Nucleus accumbens (tissue), 56 donors: ENCODE measurements at places on chromosomes 11 and 22.

GRCh38 chr11:63918507-63919191, 1.7 kb upstream of the RCOR2 start:
- no peak for DNase-seq

- no peak for DNase-seq
Observed at GRCh38 chr11:35412285-35412684, 7.1 kb downstream of the SLC1A2 start.

GRCh38 chr22:31099841-31100761, 7.3 kb downstream of the SELENOM start:
- DNase-seq = no peak

DNA sequence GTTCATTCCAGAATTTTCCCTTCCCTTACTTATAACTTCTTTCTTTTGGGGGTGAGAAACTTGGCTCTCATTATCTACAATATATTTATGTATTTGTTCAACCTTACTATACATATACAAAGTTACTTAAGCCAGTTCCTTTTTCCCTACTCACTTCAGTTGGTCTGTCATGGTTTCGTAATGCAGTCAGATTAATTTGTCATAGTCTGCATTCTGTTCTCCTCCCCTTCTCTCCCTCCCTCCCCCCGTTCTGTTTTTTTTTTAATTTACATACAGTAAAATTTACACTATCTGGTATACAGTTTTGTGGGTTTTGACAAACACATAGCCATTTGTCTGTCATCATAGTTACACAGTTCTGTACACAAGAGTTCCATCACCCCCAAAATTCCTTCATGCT, 71.8 kb upstream of the ADORA2A start:
- DNase-seq = no peak

DNA sequence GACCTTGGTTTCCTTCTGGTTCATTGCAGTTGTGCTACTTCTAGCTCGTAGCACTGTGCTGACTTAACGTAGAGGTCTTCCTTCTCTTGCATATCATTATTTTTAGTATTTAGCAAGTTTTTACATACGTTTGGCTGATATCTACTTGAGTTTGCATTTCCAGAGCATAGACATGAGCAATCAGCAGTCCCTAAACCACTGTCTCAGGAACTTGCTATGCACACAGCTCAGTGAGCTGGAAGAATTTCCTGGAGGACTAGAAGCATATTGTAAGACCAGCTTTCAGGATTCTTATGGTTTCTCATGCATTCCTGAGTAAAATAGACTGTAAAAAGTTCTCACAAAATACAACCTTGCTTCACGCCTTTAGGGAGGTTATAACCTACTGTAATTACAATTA, 226.7 kb upstream of the PDGFD start:
- no peak for DNase-seq

DNA sequence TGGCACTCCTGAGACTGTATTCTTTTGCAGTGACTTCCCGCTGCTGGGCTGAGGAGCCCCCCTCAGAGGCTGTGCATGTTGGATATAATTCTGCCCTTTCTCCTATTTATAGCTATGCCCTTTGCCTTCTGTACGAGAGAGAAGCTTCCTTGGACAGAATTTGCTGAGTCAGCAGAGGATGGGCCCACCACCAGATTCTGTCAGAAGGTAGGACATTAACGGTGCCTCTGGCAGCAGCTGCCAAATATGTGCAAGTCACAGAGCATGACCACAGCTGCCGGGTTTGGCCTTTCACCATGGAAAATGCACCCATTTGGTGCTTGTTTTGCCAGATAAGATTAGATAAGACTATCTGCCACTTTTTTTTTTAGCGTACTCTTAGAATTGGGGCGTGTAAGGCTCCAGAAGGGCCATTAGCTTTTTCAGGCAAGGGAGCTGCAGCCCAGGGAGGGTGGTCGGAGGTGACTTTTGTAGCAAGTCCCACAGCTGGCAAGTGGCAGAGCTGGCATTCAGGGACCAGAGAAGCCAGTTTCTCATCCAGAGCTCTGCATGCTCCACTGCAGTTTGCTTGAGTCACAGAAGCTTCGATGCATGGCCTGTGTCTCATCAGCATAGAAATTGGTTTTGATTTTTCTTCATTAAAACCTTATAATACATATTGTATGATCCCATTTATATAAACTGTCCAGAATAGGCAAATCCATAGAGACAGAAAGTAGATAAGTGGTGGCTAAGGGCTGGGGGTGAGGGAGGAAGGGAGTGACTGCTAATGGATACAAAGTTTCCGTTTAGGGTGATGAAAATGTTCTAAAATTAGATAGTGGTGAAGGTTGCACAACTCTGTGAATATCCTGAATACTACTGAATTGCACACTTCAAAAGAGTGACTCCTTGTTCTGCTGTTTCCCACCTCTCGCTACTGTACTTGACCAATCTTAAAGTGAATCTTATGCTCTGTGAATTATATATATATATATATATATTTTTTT, 15.8 kb downstream of the UPB1 start:
- no peak for DNase-seq

DNA sequence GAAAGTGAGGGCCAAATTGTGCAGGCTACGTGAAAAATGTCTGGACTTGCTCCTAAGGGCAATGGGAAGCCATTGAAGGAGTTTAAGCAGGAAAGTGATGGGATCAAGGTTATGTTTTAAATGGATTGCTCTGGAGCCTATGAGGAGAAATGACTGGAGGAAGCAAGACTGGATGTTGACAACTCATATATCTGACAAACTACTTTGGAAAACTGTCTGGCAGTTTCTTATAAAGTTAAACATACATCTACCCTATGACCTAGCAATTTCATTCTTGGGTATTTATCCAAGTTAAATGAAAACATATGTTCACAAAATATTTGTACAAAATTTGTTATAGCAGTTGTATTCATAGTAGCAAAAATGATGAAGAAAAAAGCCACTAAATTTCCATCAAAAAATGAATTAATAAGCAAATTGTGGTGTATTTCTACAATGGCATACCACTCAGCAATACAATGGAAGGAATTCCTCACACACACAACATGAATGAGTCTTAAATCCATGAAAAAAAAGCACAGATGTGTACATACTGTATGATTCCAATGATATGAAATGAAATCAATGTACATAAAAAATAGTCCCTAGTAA, 24.1 kb downstream of the FZD4 start:
- DNase-seq = no peak

DNA sequence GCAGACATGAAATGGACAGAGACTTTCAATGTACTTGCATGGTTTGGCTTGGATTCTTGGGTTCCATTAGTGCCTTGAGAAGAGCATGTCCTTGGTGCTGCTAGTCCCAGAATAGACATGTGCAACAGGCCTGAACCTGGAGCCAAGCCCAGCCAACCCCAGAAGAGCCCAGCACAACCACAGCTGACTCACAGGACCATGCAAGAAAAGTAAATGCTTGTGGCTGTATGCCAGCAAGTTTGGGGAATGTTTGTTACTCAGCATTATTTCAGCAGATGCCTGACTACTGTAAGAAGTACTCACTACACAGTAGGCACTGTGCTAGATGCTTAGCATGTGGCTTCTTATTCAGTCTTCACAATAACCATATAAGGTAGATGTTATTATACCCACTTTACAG, 39.2 kb upstream of the HMGXB4 start:
- no peak for DNase-seq

DNA sequence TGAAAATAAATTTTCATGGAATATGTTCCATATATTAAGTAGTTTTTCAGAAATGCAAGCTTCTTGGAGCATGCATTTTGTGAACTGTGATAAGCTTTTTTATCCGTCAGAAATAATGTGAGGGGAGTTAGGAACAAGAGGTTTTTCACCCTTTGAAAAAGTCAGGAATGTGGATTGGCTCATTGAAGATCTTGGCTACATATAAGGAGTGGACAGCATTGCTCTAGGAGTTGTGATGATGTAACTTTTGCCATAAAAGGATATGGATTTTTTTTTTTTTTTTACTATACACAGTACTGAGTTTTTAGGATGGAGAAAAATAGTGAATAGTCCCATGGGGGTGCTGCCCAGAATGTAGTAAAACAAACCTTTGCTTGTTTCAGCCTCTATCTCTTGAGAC, 180.2 kb downstream of the NAV2 start:
- no peak for DNase-seq

- no peak for DNase-seq
Observed at GRCh38 chr11:21588754-21589153, 604.1 kb upstream of the ANO5 start.

GRCh38 chr22:40270748-40271373, 75.4 kb upstream of the ADSL start:
- DNase-seq = no peak

GRCh38 chr11:13277768-13278608, at the start of gene BMAL1:
Gene BMAL1 (plus strand): TSS chr11:13277790. CDS start chr11:13354309, 76,519 bp downstream.
- DNase-seq = peak; percentile 39

- DNase-seq = no peak
Observed at GRCh38 chr11:19232910-19233503, 7.7 kb downstream of the E2F8 start.

GRCh38 chr11:95605271-95605940, 184.2 kb downstream of the FAM76B start:
- DNase-seq = no peak

GRCh38 chr11:38323961-38324761, 1726.1 kb upstream of the RAG2 start:
- no peak for DNase-seq

DNA sequence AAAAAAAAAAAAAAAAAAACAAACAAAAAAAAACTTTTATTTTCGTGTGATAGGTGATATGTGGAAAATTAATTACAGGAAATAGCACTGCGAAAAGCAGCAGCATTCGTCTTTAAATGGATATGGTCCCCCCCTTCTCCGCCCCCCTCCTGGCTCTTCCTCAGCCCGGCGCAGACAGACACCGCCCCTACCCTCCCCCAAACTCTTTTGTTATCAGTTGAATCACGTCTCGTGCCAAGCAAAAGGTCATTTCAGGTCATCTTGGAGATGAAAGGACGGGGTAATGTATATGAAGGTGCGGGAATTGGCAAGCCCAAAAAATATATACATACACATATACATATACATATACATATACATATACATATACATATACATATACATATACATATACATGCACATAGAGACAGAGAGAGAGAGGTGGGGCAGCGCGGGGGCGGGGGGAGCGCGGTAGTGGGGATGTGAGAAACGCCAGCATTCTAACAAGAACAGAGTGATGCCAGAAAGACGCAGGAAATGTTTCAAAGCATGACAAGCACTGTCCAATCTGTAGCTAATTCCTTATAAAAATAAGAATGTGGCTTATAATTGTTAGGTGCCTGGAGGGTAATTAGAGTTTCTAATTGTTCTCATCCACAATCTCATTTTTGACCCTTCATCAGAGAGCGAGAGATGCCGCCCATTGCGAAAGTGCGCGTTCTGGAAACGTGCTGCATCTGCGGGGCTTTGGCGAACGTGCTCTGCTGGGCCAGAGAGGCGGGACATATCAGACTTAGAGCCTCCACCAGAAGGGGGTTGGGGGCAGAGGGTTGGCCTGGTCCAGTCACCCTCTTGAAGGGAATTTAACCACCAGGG, 214.5 kb upstream of the UBASH3B start:
- no peak for DNase-seq

DNA sequence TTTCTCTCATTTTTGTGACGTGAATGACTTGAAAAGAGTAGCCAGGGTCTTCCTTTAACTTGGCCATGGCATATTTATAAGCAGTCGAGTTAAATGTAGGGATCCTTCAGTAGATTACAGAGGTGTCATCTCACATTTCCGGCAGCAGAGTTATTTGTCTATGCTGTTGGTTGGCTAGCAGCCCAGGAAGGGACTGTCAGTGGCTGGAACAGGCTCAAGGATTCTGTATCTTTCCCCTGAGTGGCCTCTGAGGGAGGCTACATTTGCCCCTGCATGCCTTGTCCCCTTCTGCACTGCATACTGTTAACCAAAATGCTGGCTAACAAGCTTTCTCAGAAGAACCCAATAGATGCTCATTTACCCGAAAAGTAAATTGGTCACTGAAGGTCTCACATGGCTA, 187.6 kb downstream of the PGR start:
- DNase-seq = no peak

- no peak for DNase-seq
Observed at GRCh38 chr11:37946155-37946766, 1348.2 kb upstream of the RAG2 start.

DNA sequence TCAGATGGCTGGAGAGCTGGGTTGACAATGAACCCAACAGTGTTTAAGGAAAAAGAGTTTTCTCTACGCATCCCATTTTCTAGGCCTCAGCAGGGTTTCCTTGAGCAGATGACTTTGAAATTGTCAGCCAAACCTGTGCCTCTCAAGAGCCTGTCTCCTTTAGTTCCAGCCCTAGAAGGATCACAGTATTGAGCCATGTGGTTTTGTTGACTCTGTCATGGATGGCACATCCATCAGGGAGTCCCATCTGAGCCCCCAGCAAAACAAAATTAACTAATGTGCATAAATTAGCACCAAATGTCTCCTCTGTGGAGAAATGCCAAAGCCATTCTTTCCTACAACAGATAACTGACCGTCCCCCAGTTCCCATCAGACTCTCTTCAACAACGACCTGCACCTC, 103.8 kb upstream of the BLID start:
- DNase-seq = no peak

GRCh38 chr11:17141156-17141555, 63.7 kb upstream of the RPS13 start:
- DNase-seq = no peak

- DNase-seq = no peak
Observed at GRCh38 chr11:115078461-115079438, 400.4 kb downstream of the NXPE2 start.

DNA sequence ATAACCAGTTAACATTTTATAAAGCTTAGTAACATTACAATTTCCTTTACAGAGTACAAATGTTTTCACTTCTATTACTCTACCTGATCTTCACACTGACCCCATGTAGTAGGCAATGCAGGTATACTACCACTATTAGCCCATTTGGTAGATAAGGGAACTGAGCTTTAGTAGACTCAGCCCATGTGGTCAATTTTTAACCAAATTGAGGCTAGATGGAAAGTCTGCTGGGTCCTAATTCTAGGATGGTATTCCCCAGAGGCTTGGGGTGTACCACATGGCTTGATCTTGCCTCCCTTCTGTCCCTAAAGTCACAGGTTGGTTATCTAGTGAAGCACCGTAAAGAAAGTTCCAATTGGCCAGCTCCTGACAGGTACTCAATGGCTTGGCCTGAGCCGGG, 48.2 kb downstream of the NRXN2 start:
- DNase-seq = no peak

- DNase-seq = no peak
Observed at GRCh38 chr22:20904008-20904979, 12.9 kb upstream of the CRKL start.

DNA sequence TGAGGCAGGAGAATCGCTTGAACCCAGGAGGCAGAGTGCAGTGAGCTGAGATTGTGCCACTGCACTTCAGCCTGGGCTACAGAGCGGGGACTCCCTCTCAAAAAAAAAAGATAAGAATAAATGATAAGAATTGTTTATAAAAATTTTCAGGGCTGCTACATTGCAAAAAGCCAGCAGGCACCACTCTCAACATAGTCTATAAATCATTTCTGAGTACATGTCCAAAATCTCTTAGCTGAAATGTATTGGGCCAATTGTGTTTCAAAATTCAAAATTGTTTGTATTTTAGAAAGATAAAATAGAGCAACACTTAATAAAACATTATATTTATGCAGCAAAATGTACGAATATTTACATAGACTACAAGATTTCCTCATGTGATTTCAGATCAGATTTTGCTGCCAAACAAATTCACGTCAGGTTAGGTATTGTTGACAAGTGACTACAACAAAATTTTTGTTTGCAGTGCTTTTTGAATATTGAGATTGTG, 13.9 kb downstream of the PGR start:
- DNase-seq = no peak

GRCh38 chr11:95923439-95923727, 524 bp downstream of the MTMR2 start:
- DNase-seq = no peak
